ENCODE measurements at places on chromosomes 3 and 15.

DNA sequence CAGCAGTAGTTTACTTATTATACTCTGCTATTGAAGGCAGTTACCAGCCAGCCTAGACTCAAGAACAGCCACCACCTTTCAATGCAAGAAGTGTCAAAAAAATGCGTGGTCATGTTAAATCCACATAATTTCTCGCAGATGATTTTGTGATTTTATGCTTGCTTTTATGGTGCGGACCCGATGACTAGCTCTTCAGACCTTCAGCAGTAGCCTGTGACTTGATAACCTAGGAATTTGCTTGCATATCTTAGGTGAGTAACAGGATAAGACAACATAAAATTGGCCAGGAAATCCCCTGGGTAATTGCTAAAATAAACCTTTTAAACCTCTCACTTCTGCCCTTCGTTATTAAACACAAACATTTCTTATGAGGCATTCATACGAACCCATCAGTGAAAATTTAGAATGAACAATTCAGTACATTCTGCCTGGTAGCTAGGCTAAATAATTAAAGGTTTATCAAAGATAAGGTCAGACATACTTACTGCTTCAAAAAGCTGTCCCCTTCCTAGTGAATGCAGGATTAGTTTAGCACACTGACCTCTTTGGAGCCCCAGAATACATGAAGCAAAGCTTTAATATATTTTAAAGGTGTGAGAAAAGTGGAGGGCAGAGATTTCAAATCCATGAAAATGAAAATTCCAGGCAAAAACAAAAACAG is 798.8 kb downstream of the OTOL1 start:
- peak; percentile 95 for DNase-seq

- DNase-seq = no peak
Observed at GRCh38 chr3:40173227-40173721, 136.2 kb upstream of the EIF1B start.

GRCh38 chr3:100902572-100902971 is 90.6 kb downstream of the ABI3BP start:
- DNase-seq = peak; percentile 37

DNA sequence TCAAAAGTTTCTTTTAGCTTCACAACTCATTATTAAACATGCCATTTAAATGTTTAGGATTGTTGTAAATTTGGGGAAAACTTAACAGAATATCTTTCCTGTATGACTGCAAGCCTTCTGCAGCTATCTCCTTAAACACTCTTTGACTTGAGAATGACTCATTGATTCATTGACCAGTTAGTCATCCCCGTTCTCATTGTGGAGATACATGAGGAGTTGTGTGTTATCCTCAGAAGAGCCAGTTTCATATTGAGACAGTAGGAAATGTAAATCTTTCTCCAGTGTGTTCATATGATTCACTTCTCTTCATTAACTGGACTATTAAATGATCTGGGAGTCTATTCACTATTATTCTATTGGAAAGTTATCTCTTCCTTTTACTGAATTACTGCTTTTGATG is 83.0 kb downstream of the CRYGS start:
- DNase-seq = peak; percentile 17

GRCh38 chr15:31537770-31538592 is 211.3 kb downstream of the KLF13 start:
- DNase-seq = no peak
